NCI-H524 (cell line): ENCODE measurements at places on chromosomes 12 and 14.

DNA sequence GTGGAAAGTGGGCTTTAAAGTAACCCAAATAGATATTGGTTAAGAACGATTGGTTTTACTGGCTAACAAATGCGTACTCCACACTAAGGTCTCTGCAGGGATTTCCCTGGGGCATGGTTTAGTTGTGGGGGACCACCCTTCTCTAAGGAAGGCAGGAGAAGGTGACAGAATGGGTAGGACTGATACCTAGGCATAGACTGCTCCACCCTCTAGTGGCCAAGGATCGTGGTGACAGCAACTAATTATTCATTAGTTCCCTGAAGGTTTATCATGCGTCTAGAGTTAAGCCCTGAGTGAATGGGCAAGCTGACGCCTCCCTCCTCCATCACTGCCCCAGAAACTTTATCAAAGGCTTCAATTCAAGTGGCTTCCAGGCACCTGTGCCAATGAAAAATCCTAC is 9.1 kb downstream of the FAM181A start:
- DNase-seq, result peak; percentile 74

- DNase-seq, result no peak
Observed at GRCh38 chr12:22230280-22230794, 104.2 kb downstream of the ST8SIA1 start.

GRCh38 chr14:36950812-36951211 is 221.6 kb downstream of the SLC25A21 start:
- no peak for DNase-seq

DNA sequence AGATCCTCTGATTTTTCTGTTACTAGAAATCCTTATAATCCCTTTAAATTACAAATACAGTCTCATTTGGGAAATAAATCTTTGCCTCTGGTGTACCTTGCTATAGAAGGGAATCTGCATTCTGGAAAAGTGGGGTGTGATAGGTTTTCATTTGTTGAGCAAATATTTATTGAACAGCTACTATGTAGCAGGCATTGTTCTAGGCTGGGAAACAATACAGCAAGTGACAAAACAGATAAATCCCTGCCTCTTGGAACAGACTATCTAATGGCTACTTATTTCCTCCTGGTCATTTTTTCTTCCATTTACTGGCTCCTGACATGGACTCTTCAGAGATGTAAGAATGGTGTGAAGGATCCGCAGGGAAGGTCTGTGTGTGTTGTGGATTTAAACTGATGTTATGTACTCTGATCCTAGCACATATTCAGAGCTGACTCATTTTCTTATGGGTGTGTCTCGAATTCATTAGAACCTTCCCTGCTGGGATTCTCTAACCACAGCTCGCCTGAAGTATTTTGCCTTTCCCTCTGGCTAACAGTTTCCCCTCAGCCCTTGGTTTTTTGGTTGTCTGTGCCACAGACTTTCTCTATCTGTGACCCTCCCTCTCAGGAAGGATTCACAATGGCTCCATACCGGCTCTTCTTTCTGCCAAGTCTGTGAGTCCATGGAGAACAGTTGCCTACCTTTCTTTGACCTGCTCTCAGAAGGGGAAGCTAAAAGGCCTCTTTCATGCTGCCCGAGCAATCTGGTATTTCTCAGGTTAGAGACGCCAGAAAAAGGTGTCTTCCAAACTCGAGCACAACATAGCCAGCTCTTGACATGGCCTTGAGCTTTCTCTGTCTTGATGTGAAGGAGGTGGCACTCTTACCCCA is 53.7 kb downstream of the TMTC2 start:
- no peak for DNase-seq

- DNase-seq, result no peak
Observed at GRCh38 chr14:51616724-51617409, 34.8 kb upstream of the FRMD6 start.

- DNase-seq, result no peak
Observed at GRCh38 chr12:29921307-29921706, 137.6 kb upstream of the TMTC1 start.

DNA sequence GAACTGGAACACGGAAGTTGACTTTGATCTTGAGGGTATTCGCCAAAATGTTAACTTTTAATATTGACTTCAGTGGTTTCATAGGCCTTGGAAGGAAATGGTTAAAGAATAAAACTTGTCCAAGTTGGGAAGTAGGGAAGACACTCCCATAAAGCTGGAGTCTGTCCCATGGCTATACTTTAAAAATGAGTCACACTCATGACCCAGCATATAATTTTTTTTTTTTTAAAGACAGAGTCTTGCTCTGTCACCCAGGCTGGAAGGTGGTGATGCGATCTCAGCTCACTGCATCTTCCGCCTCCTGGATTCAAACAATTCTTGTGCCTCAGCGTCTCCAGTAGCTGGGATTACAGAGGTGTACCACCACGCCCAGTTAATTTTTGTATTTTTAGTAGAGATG is 19.6 kb downstream of the TMPRSS12 start:
- no peak for DNase-seq

DNA sequence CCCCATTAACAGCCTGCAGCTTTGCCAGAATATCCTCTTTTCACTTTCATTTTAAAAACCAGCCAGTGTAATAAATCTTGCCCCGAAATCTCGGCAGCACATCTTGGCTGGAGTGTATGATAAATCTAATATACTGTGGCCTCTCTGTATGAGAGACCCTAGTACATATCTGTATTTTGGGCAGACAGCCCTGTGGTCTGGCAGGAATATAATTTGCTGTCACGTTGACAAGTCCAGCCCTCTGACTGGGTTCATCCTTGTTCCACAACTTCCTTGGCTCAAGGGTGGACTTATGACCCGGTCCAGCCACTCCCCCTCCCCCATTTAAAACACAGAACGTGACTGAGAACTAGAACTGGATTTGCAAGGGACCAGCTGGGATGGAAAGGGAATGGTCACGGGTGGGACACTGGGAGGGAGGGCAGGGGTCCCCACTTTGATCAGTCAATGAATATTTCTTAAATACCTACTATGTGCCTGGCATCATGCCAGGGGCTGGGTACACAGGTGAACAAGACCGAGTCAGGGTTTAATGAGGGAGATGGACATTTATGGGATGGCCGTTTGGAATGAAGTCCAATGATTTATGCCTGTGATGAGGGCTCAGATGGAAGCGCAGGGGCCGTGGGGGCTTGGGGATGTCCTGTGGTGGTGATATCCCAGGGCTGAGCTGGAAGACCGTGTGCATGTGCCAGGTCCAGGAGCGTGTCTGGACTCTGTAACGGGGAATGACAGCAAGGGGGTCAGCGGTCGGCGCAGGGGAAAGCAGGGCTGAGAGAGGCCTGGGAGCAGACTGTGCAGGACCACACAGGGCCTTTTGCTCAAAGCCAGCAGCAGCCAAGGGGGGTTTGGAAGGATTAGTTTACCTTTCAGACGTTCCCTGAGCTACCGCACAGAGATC is 190.5 kb downstream of the PHETA1 start:
- no peak for DNase-seq

DNA sequence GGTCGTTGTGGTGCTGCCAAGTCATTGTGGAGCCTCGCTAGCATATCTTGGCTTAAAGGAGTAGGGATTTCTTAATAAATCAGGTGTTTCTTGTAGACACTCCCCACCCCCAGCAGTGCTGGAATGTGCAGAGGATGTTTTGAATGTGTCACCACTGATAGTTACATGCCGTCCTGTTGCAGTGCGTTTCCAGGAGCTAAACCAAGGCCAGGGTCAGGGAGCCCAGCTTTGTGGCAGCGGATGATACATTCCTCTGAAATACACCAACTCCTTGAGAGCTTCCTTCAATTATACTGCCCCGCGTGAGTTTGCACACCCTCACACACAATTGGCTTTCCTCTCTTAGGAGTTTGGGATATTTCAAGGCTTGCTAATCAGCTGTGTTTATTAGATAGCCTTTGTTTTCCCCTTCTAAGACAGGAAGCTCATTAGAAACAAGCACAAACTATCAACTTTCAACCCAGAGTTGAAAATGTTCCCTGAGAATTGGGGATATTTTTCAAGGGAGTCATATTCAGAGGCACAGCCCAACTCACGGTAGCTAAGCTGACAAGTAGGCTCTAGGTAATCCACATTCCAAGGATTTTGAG is 154.9 kb downstream of the C12orf75 start:
- no peak for DNase-seq

GRCh38 chr14:73267474-73267873 is 30.2 kb downstream of the PAPLN start:
- no peak for DNase-seq

DNA sequence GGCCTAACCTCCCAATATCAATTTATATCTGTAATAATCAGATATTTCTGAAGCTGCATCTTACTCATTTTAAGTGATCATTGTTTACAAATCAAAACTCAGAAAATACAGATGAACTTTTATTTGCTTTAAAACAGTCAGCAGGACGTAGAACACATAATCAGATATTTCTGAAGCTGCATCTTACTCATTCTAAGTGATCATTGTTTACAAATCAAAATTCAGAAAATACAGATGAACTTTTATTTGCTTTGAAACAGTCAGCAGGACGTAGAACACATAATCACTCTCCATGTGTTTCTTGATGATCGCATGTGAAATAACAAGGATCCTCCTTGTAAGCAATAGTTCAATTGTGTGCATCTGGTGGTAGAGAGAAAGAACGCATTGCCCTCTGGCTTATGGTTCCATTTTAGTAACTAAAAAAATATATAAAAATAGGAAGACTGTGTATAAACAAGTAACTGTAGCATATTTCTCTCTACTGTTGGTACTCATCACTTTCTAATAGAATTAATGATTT is 15.0 kb upstream of the TMTC2 start:
- DNase-seq, result no peak

DNA sequence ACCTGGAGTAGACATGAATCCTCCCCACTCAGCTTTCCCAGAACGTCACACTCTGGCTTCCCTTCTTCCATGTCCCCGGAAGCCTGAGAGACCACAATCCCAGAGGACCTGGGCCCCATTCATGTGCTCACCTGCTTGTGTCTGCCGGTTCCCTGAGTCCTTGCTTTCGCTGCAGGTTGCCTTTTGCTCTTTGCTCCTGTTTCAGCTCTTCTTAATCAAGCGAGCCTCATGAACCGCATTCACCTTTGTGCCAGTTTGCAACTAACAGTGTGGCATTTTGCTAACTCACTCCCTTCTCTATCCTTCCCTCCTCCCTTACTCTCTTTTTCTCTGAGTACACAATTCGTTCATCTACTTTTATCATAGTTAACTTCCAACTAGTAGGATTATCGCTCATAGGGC is 23.1 kb downstream of the ENTPD5 start:
- DNase-seq, result no peak

- no peak for DNase-seq
Observed at GRCh38 chr14:96940009-96940408, 142.8 kb downstream of the VRK1 start.

GRCh38 chr14:38929416-38929815 is 173.6 kb downstream of the SEC23A start:
- no peak for DNase-seq

- DNase-seq, result no peak
Observed at GRCh38 chr14:54226103-54226502, 170.7 kb upstream of the CDKN3 start.

DNA sequence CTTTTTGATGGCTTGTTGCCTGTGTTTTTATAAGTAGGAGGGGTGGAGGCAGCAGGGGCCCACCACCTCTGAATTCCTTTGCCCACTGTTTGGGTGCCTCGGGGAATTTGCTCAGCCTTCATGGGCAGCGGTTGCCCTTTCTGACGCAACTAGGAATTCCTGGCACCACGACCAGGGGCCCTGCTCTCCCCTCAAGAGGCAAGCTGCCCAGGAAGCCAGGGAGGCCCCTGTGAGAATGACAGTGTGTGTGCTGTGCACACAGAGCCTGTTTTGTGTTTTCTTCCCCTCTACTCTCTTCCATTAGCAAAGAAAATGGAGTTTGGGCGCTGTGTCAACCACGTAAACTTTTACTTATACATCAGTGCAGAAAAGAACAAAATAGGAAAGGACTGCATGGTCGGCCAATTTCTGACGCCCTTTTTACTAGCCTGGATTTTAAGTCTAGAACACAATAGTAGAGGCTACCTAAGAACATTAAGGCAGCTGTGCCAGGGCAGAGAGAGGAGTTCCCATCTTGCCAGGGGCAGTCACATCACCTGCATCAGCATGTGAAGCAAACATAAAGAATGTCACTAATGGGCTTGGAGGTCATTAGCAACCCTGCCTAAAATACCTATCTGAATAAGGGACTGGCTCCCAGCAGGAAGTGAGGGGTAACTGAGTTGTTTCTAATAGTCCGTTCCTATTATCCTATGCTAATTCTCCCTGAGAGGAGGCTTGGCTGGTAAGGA is 17.9 kb upstream of the PTGR2 start:
- no peak for DNase-seq

DNA sequence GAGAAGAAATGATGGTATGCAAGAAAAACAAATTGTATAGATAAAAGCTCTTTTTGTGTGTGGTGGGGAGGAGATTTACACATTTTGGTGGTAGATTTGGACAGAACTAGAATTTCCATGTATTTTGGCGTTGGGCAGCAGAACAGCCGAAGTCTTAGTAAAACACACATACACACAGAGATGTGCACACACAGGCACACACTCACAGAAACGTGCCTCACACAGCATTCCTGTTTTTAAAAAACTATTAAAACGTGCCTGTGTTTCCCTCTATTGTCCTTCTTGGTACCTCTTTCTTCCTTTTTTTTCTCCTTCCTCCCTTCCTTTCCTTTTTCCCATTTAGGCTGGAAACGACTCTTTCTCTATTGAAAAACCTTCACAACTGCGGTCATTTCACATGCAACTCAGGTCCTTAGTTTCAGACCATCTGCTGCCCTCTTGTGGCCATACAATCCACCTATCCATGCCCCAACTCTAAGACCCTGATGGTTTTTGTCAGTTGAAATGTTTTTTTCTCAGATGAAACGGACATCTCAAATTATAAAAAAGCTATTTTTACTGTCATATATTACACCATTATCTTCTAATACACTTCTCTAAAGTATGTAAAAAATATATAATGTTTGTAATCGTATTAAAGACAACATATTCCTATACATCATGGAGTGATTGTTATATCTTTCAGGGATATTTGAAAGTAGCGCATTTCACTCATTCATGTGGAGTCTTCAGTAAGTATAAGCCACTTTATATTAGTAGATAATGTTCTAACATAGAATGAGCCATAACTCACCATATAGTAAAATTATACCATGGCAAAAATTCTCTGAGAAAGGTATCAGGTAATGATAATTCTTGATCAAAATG is 386.7 kb upstream of the NOVA1 start:
- DNase-seq, result peak; percentile 80

GRCh38 chr12:50635364-50635763 is 128.5 kb upstream of the ATF1 start:
- no peak for DNase-seq

DNA sequence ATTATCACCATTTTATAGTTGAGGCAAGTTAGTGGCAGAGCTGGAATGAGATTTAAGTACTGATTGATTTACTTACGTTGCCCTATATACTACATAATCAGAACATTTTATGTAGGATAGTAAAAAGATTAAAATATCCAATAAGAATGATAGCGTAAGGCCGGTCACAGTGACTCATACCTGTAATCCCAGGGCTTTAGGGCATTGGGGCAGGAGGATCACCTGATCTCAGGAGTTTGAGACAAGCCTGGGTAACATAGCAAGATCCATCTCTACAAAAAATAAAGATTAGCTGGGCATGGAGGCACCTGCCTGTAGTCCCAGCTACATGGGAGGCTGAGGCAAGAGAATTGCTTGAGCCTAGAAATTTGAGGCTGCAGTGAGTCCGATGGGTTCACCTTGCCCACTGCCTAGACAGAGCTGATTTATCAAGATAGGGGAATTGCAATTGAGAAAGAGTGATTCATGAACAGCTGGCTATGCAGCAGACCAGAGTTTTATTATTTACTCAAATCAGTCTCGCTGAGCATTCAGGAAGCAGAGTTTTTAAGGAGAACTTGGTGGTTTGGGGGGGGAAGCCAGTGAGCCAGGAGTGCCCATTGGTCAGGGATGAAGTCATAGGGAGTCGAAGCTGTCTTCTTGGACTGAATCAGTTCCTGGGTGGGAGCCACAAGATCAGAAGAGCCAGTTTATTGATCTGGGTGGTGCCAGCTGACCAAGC is 24.7 kb upstream of the SGPP1 start:
- no peak for DNase-seq
